ENCODE measurements at places on chromosomes 6 and 20.
A peak's percentile ranks its signal among the peaks of the same experiment; 100 is the strongest.

DNA sequence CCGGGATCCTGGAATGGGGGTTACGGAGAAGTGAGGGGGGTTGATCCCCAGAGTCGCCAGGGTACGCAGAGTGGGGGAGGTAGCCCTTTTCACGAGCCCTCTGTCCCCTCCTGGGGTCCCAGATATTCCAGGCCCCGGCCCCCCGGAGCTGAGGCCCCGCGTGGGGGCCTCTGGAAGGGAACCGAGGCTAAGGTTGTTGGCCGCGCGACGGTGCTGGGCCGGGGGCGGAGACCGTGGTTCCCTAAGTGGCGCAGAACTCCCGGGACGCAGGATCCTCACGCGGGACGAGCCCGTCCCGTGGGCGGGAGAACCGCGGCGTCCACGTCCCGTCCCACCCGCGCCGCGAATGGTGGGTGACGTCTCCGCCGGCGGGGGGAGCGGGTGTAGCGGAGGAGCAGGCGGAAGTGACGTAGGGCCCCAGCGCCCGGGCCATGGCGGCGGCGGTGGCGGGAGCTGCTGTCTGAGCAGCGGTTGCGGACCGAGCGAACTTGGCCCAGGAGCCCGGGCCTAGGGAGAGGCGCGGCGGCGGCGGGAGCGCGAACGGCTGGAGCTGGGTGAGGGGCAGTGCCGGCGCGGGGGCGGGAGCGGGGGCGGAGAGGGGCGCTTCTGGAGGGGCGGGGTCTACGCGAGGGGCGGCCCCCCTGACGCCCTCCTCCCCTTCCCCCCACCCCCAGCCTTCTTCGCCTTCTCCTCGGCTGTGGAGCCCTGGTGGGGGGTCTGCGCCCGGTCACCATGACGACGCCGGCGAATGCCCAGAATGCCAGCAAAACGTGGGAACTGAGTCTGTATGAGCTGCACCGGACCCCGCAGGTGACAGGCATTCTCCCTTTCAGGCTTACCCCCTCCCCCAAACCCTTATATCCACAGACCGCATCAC, at the start of gene RING1:
TSS of gene RING1 (plus strand) at position 410 of the 877 bp plus-strand sequence. CDS start at position 733, 323 bp downstream.
- peak; percentile 30 for DNase-seq

- DNase-seq: no peak
Measured at GRCh38 chr6:24490948-24491347, 1.6 kb upstream of the GPLD1 start.

GRCh38 chr6:29723666-29724588, 693 bp downstream of the HLA-F start:
- DNase-seq: no peak

- DNase-seq: no peak
Measured at GRCh38 chr6:48151142-48151541, 40.1 kb upstream of the PTCHD4 start.

- no peak for DNase-seq
Measured at GRCh38 chr6:152399399-152399798, 237.8 kb downstream of the SYNE1 start.

DNA sequence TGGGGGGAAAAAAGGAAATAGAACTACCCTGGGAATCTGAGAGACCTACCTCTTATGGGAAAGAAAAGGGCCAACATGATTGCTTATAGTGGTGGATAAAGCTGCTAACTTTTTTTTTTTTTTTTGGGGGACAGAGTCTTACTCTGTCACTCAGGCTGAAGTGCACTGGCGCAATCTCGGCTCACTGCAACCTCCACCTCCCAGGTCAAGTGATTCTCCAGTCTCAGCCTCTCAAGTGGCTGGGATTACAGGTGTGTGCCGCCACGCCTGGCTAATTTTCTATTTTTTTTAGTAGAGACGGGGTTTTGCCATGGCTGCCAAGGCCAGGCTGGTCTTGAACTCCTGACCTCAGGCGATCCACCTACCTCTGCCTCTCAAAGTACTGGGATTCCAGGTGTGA, 39.5 kb upstream of the TBC1D22B start:
- no peak for DNase-seq

DNA sequence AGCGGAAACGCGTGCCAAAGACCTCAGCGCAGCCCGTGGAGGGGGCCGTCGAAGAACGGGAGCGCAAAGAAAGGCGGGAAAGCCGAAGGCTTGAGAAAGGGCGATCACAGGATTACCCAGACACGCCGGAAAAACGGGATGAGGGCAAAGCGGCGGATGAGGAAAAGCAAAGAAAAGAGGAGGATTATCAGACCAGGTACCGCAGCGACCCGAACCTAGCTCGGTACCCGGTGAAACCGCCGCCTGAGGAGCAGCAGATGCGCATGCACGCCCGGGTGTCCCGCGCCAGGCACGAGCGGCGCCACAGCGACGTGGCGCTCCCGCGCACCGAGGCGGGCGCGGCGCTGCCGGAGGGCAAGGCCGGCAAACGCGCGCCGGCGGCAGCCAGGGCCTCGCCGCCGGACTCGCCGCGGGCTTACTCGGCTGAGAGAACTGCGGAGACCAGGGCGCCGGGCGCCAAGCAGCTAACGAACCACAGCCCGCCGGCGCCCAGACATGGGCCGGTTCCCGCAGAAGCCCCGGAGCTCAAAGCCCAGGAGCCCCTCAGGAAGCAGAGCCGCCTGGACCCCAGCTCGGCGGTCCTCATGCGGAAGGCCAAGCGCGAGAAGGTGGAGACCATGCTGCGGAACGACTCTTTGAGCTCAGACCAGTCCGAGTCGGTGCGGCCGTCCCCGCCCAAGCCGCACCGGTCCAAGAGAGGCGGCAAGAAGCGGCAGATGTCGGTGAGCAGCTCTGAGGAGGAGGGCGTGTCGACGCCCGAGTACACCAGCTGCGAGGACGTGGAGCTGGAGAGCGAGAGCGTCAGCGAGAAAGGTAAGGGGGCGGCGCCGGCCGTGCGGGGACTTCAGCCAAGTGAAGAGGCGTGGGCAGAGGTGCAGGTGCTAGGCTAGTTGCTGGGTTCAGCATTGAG, 296.2 kb downstream of the RIMS1 start:
- no peak for DNase-seq

GRCh38 chr6:77433888-77434287, 29.4 kb downstream of the HTR1B start:
- no peak for DNase-seq

- DNase-seq: no peak
Measured at GRCh38 chr20:50295345-50295744, 104.7 kb downstream of the CEBPB start.

DNA sequence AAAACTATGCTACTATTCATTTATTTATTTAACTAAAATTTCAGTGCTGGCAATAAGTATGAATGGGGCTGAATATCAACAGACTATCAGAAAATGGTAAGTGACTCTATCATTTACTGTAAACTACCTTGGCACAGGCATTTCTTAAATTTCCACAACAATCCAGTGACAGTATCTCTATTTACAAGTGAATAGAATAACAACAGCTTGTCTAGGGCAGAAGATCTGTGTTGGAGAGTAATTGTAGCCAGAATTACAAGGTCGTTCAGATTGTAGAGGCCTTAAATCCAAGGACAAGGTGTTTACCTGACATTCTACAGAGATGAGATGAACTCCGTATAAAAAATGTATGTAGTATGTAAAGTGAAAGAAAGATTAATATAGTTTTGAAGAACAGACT, 193.8 kb upstream of the SIM1 start:
- DNase-seq: no peak

DNA sequence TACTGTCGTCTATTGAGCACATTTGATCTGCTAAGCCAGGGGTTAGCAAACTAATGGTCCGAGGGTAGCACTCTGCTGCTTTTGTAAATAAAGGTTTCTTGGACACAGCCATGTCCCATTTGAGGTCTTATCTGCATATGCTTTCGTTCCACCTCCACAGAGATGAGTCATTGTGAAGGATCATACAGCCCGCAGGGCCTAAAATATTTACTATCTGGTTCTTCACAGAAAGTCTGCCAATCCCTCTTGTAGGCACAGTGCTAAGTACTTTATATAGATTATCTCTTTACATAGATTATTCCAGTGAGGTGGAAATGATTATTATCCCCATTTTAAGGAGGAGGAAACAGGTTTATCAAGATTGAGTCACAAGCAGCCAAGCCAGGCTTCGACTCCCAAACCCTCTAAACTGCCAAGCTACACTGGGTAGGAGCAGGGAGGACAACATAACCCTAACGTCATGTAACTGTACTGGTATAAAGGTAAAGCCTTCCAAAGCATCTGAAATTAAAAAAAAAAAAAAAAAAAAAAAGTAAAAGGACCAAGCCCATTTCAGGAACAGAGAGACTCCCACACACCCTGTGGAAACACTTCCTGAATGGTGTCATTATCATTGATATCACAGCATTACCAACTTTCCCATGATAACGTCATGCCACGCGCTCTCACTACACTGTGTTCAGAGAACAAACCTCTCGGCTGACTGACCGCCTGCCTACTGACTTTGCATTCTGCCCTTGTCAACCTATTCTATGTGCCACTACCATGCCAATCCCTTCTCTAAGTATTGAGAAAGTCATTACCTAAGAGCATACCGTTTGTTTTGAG, 101.0 kb downstream of the KIF16B start:
- no peak for DNase-seq

DNA sequence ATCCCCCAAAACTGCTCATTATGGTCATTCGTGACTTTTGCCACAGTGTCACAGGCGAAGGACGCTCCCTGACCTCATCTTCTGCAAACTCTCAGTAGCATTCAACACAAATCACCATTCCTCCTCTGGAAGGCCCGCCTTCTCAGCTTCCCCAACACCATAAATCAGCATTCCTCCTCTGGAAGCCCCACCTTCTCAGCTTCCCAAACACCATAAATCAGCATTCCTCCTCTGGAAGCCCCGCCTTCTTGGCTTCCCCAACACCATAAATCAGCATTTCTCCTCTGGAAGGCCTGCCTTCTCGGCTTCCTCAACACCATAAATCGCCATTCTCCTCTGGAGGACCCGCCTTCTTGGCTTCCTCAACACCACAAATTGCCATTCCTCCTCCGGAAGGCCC, 288.0 kb upstream of the AGPAT4 start:
- DNase-seq: no peak

DNA sequence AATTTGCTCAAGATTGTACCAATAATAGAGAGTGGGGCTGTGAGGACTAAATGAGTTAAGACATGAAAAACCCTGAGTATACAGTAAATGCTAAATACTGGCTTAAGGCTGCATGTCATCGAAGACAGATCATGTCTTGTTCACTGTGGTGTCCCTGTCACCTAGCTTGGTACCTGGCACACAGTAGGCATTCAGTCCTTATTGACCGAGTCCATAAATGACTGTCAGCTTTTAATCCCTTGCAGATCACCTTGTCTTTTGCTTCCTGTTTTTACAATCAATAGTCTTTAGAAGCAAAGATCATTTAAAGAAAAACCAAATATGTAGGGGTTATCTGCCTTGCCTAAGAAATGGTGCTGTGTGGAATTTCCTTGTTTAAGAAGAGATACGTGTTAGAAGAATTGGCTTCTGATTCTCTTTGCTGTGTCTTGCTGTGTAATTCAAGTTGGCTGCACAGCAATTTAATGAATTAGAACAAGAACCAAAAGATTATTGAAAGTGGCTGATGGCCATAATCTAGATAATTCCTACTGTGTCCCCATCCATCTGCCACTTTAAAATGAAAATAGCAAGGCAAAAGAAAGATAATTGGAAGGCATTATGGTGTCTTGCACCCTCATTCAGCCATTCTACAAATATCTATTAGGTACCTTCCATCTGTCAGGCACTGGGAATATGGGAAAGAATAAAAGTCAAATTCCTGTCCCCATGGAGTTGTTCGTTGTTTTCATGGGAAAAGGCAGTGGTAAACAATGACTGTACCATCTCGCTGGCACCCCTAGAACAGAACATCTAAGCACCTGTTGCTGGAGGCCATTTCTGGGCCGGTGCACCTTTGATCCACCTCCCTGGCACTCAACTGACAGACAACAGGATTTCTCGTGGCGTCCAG, 12.4 kb upstream of the MAPK13 start:
- DNase-seq: no peak

DNA sequence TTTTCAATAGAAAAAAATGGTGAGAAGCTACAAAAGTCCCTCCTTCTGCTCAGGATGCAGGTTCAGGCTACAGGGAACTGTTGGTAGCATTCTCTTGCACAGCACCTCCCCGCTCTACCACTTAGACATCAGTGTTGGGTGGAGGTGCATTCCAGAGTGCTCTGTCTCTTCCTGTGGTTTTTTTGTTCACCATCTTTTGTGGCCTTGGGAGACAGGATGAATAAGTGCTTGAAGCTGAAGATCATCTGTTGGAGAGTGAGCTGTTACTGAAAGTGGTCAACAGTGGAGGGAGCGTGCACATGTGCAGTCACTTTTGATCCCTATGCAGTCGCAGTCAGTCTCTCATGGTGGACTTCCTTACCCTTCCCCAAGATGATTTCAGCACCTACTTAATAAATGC, 16.6 kb upstream of the BTBD3 start:
- no peak for DNase-seq

DNA sequence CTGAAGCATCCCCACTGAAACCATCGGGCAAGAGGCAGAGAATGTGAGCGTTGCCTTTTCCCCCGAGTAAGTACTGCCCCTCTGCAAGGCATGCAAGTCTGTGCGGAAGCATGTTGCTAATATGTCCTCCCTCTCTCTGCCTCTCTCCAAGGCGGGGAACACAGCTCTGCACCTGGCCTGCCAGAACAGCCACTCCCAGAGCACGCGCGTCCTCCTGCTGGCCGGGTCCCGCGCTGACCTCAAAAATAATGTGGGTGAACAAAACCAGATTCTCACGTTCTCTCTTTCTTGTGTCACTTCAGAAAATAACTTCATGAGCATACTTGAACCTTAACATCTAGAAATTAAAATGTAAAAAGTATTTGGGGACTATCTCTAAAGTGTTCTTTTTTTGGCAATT, 26.4 kb downstream of the LYRM2 start:
- DNase-seq: no peak

- peak; percentile 28 for DNase-seq
Measured at GRCh38 chr6:16409531-16410441, 171.4 kb downstream of the GMPR start.

DNA sequence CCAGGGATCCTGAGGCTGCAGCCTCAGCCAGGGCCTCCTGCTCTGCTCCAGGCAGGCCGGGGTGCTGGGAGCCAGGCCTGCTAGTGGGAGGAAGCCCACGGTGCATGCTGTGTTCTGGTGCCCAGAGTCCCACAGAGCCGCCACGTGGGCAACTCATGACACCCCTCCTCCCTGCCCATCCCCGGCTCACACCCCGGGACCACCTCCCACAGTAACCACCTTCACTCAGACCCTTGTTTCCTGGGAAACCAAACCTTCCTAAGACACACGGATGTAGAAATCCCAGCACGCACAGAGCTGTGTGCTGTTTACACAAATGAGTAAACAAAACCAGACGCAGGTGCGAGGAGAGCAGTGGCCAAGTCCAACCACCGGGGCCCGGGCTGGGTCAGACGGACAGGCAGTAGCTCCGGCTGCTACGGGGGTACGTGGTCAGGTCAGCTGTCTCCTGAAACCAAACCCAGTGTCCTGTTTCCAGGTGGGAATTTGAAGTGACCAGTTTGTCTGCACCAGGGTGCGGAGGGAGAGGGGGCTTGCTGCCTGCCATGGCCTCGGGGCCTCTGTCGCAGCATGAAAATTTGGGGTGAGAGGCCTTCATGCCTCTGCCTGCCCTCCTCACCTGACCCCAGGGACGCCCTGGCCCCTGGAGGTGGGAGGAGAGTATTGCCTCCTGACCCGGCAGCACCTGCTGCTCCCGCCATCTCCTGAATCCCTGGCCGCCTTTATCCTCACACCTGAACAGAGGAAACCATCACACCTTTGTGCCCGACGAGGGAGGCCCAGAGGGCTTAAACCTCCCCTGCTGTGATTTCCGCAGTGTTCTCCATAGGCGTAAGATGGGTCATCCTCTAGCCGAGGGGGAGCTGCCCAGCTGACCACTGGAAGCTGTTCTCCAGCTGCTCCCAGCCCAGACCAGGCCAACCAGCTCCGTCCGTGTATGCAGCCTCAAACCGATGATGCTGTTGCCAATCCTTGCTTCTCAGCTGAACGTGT, 52.0 kb upstream of the SMOC2 start:
- no peak for DNase-seq

Measured in NCI-H460 (cell line).